ENCODE measurements at places on chromosomes 3 and 15.

DNA sequence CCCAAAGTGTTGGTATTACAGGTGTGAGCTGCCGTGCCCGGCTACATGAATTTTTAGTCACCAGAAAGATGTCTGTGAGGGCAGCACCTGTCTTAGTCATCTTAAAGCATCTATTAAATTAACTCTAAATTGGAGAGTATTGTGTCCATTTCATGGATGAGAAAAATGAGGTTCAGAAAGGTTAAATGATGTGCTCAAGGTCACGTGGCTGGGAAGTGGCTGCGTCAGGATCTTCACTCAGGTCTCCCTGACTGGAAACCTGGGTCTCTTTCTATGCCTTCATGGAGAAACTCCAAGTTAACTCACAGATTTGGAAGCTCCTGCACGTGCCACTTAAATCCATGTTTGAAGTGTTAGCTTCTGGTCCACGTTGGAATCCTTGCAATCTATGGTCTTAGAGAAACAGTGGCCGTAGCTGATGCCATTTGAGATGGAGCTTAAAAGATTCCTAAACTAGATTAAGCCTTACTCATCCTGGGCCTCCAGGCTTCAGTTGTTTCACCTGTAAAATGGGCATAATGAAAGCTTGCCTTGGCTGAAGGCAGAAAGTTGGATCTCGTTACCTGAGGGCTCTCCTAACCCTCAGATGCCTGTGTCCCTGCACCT is 5.2 kb upstream of the TMEM40 start:
- DNase-seq: no peak

- DNase-seq: peak; percentile 52
Observed at GRCh38 chr3:104279617-104280016, 1087.1 kb upstream of the ALCAM start.

DNA sequence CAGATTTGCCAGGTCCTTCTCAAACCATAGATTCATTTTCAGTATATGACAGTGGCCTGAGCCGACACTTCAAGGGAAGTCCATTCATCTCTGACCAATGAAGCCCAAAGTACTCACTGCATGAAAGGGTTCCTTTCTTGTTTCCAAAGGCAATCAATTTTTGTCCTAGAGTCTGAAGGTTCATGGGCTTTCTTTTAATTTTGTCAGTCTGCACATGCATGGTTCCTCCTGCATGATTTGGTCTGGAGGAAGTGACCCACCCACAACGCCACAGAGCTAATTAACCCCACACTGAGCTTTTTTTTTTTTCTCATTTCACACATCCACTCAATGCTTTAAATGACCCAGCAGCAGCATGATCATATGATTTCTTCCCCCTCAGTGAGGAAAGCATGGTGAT is 216.4 kb downstream of the TIGIT start:
- DNase-seq: no peak

DNA sequence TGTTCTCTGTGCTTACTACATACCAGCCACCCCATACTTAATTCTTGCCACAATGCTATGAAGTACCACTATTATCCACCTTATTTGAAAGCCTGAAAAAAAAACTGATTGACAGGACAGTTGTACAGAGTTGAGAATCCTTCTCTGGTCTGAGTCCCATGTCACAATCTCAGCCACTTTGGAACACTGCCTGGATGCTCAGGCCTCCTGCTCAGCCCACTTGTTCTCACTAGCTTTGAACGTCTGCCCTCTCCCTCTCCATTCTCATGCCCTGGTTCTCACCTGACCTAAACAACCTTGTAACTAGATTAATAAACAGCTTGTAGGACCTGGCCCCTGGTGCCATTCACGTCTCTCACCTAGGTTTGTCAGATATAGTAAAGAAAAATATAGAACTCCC is 53.9 kb downstream of the TRIM69 start:
- no peak for DNase-seq

GRCh38 chr3:48859206-48859605 is 11.5 kb upstream of the PRKAR2A start:
- no peak for DNase-seq

GRCh38 chr15:100111125-100112060 is 230.4 kb downstream of the ADAMTS17 start:
- DNase-seq: peak; percentile 86

- no peak for DNase-seq
Observed at GRCh38 chr3:46471371-46471914, 6.7 kb upstream of the LTF start.

DNA sequence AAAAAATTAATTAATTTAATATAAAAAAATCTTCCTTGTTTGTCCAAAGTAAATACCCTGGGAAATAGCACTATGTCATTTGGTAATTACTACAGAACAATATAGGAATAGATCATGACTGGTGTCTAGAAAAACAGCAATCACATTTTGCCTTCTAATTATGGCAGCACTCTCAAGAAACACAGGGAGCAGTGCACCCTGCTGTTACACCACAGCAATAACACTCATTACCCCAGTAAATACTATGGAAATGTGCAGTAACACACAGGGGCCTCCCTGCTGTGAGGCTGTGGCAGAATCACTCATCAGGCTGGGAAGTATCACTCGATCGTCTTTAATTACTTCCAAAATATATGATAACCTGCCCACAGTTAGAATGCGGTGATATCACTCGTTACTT is 646.0 kb downstream of the TUSC7 start:
- DNase-seq: peak; percentile 12

GRCh38 chr3:19702416-19703078 is 231.5 kb downstream of the EFHB start:
- peak; percentile 10 for DNase-seq

GRCh38 chr3:58021072-58021959 is 13.1 kb downstream of the FLNB start:
- DNase-seq: no peak

- DNase-seq: no peak
Observed at GRCh38 chr3:32862247-32862935, 44.6 kb downstream of the TRIM71 start.

DNA sequence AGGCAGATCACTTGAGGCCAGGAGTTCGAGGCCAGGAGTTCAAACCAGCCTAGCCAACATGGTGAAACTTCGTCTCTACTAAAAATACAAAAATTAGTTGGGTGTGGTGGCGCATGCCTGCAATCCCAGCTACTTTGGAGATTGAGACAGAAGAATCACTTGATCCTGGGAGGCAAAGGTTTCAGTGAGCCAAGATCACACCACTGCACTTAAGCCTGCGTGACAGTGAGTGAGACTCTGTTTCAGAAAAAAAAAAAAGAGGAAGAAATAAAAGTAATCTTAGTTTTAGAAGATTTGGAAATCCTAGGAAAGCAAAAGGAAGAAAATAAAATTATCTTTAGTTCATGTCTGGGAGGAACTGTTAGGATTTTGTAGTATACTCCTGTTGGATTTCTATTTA is 77.2 kb downstream of the IL12A start:
- no peak for DNase-seq

GRCh38 chr3:44076221-44076829 is 165.4 kb upstream of the TOPAZ1 start:
- no peak for DNase-seq

DNA sequence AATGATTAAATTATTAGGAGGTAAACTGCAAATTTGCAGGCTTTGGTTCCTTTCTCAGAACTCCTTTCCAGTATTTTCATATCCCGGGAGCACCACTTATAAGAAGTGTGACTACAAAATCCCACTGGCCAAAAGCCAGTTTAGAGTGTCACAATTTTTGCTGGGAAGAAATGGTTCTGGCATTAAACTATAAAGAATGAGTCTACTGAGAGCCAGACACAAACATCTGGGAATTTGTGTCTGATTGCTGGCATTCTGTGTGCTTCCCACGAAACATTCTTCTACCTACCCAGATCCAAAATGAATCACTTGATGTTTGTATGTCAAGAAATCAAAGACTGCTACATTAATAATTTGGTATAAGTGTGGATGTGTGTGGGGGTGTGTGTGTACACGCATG is 82.8 kb downstream of the DUT start:
- peak; percentile 89 for DNase-seq

DNA sequence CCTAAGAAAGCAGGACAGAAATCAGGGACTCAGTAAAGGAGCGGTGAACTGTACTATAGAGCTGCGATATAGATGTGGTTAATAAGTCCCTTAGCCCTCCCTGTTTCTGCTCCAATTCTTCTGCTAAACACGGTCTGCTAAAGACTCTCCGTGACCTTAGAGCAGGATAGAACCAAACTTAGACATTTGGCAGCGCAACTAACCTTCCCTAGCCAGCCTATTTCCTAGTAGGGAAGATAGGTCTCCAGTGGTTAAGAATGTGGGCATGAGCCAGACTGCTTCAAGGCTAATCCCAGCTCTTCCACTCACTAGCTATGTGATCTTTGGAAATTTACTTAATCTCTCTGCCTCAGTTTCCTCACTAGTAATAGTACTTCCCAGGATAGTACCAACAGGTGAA is 193.6 kb upstream of the IL12A start:
- no peak for DNase-seq

DNA sequence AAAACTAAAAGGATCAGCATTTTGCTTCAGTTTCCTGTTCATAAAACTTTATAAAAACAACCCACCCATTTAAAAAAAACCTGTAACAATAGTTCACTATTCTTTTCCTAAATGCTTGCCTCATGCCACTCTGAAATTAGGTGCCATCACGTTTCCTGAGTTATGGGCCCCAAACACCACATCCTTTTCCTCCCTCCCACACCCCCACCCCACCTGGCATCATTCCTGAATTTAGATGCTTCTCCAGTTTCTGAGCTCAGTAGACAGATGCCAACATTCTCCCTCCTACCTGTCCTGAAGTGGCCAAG is 11.9 kb upstream of the ARHGEF3 start:
- no peak for DNase-seq

DNA sequence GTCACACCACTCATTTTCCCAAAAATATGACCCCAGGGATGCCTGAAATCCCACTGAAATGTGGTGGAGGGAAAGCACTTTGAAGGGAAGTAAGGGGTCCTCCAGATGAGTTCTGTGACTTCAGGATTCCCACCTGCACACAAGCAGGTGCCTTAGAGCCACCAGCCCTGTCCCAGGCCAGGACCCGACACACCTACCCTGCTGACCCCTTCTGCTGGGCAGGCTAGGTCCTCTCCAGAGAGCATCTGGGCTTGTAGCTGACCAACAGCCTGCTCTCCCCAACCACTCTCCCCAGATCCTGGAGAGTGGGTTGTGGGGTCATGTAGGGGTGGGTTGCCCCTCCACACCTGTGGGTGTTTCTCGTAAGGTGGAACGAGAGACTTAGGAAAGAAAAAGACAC is 14.9 kb upstream of the CILP start:
- no peak for DNase-seq

- peak; percentile 87 for DNase-seq
Observed at GRCh38 chr3:60610441-60611112, 640.7 kb downstream of the FHIT start.

- DNase-seq: no peak
Observed at GRCh38 chr3:161576714-161577510, 80.3 kb downstream of the OTOL1 start.

- DNase-seq: no peak
Observed at GRCh38 chr15:34652726-34653033, 69.2 kb upstream of the GOLGA8B start.

DNA sequence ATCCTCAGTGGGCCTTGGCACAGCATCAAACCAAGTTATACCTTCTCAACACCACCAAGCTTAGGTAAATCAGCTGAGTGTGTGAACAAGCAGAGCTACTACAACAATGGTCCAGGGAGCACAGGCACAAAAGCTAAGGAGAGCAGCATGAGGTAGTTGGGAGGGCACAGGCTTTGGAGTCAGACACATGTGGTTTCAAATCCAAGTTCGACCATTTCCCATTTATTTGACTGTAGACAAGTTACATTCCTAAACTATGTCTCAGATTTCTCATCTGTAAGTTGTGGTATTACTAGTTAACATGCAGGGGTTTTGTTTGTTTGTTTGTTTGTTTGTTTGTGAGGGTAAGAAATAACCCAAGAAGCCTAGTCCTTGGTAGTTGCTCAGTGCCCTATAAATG is 46.9 kb downstream of the MLH1 start:
- DNase-seq: peak; percentile 12

- DNase-seq: no peak
Observed at GRCh38 chr3:48356419-48356818, 15.6 kb upstream of the FBXW12 start.
